Activated CD8-positive, alpha-beta memory T cell treated with anti-CD3 and anti-CD28 coated beads for 24 hours (primary cell): ENCODE measurements at places on chromosomes 7 and 10.
A peak's percentile ranks its signal among the peaks of the same experiment; 100 is the strongest.

DNA sequence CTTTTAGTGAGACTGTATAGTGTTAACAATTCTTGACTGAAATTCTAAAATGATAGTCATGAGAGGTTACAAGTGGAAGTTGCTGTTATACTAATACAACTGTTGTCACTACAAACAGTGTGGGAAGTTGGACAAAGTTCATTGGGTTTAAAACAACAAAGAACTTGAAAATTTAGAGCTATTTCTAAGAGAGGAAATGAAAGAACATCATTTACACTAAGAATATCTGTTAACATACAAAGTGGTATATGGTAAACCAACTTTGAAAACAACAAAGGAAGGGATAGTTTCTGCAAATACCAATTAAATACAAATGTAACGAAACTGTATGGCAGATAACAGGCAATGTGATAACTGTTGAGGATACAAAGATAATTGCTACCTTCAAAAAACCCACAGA, 11.6 kb downstream of the MTPN start:
- DNase-seq = no peak

- no peak for DNase-seq
Observed at GRCh38 chr7:100565133-100565571, 8.5 kb downstream of the SAP25 start.

- no peak for DNase-seq
Observed at GRCh38 chr7:151735186-151735850, 141.6 kb downstream of the PRKAG2 start.

DNA sequence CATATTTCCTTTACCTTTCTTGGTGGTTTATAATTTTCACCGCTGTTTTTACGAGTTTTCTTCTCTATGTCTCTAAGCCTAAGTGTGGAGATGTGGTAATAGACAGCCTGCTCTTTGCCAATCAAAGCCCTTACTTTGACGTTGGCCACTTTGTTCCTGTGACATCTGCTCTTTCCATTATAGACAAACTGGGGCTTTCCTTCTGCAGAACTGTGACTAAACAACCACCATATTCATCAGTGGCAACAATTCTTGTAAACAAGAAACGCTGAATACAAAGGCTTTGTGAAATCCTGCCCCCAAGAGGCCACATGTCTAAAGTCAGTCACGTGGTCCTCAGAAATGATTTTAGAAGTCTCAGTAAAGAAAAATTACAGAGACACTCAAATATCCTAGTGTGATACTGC, 59.6 kb upstream of the CAPZA2 start:
- no peak for DNase-seq

DNA sequence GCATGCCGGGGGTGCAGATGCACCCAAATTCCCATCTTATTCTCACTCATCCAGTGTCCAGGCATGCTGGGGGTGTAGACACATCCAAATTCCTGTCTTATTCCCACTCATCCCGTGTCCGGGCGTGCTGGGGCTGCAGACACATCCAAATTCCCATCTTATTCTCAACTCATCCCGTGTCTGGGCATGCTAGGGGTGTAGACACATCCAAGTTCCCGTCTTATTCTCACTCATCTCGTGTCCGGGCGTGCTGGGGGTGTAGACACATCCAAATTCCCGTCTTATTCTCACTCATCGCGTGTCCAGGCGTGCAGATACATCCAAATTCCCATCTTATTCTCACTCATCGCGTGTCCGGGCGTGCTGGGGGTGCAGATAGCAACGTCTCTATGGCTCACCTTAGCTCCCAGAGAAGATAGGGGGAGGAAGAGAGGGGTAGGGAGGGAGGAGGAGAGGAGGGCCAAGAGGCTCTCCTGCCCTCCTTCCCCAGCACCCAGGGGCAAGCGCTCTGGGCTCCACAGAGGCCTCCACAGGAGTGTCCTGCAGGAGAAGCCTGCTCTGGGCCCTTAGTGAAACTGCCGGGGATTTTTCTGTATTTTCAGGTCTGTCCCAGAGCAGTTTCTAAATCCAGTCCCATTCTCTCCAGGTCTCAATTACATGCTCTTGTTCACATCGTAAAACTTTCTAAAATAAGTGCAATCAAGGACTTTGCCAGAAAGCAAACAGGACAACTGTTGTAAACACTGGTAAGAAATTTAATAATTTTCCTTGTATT, 210.8 kb downstream of the DIP2C start:
- peak; percentile 54 for DNase-seq

DNA sequence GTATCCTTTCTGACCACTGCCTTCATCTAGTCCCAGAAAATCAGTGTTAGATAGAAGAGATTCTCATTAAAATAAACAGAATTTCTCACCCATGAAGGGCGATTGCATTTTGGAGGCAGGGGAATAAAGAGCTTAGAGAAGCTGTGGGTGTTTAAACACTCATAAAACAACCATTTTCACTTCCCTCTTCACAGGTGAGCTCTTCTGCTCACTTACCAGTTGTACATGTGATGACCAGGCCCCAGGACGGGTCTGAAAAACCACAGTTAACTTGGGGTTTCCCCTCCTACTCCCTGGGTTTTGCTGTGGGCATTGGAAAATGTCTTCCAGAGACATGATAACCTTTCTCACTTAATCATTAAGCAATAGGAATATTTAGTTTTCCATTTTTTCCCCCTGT, 411.6 kb upstream of the DPP6 start:
- DNase-seq = no peak

- DNase-seq = no peak
Observed at GRCh38 chr7:95267754-95268153, 56.6 kb downstream of the PON1 start.

DNA sequence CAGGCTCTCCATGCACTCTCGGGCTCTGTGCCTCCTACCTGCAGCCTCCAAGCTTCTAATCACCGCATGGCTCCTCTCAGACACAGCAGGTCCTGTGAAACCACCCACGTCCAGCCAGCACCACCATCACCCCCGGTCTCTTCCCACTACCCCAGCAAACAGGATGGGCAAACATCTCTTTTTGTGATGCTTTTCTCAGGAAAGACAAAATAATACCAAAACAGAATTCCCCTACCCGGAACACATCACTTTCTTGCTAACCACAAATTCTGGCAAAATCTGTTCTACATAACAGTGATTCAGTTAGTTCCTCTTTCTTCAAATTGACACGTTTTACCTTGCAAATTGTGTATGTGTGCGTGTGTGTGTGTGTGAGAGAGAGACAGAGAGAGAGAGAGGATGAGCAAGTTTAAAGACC, 6.5 kb downstream of the SNX8 start:
- DNase-seq = no peak

DNA sequence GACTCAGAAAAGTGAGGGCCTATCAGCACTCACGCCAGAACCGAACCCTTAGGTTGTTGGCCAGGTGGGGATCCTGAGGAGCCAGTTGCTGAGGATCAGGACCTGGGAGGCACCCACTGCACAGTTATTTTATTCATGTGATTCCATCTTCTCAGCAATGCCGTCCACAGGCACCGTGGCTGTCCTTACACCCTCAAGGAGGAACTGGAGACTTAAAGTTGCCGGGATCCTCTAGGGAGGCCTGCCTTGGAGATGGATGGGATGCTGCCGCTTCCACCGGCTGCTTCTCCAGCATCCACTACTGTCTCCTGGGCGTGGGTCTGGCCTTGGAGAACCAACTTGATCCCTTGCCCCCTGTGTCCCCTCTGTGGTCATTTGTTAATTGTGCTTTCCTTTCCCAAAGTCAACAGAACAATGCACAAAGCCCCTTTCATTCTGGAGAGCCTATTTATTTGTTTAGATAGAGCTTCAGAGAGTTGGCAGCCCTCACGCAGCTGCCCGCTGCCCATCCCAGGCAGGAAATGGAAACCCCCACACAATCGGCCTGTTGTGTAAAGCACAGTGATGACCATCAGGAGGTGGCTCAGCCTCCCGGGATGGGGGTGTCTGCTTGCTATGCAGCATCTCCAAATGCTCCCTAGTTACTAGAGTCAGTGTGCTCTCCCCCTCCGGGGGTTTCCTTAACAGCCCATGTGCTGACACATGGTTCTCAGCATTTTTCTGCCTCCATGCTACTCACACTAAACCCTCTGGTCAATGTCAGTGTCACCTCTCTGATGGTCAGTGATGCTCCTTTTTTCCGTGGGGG, 52.9 kb upstream of the IGFBP3 start:
- peak; percentile 37 for DNase-seq

GRCh38 chr7:2079332-2080059, 153.2 kb downstream of the MAD1L1 start:
- DNase-seq = no peak

DNA sequence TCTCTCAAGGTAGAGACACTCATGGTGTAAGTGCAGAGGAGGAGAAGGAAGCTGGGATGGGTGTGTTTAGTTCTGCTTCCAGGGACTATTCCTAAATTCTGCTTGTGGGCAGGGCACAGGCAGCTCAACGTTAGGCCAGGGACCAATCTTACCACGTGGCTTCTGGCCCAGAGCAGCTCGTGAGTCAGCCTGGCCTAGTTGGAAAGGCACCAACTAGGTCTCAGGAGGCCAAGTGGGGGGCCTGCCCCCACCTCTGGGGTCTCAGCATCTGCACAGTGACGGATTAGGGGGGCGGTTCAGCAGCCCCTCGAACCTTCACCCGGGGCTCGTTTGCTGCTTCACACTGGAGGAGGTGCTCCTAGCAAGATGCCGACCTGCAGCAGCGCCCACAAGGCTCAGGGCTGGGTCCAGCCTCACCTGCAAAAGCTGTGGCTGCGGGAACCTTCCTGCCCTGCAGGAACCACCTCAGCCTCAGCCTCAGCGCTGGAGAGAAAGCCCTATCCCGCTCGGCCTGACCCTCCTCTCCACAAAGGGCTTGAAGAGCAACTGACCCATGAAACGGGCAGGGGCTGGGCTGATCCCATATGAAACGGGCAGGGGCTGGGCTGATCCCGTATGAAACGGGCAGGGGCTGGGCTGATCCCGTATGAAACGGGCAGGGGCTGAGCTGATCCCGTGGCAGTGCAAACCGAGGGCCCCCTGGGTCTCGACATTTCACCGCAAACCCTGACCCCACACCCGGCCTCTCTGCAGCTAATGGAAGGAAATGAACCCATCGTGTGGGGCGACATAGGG, 447.4 kb downstream of the DNAJB6 start:
- DNase-seq = no peak

DNA sequence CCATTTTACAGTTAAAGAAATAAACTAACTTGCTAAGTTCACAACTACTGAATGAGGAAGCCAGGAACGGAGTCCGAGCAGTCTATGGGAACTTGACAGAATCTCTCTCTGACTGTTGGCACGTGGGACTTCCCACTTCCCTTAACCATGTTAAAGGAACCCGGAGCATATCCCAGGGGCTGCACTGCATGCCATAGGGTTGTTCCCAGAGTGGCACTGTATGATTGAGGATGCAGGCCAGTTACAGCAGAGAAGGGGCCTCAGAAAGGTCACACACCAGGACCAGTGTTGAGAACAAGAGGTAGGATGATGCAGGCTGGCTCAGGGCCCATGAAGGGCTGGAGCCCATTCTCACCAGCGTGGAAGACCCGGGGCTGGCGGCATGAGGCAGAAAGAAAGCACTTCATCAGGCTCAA, 201.8 kb downstream of the NSUN6 start:
- no peak for DNase-seq

GRCh38 chr10:42997151-42997848, 79.6 kb upstream of the RET start:
- peak; percentile 32 for DNase-seq

GRCh38 chr7:46616636-46617035, 695.6 kb upstream of the IGFBP3 start:
- no peak for DNase-seq

- DNase-seq = peak; percentile 15
Observed at GRCh38 chr10:86262688-86263181, 103.9 kb downstream of the GRID1 start.

DNA sequence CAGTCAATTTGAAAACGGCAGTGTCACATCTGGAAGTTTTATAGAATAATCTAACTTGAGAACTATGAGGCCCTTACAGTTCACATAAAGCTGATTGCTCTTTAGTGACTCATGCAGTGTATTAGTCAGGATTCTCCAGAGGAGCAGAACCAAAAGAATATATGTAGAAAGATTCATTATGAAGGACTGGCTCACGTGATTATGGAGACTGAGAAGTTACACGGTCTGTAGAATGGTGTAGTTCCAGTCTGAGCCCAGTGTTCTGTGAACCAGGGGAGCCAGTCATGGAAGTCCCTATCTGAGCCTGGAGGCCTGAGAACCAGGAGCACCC, 21.5 kb downstream of the RBM33 start:
- DNase-seq = no peak

GRCh38 chr10:8365935-8366911, 311.7 kb downstream of the GATA3 start:
- no peak for DNase-seq

- DNase-seq = no peak
Observed at GRCh38 chr10:115167751-115168150, 74.6 kb downstream of the ATRNL1 start.

DNA sequence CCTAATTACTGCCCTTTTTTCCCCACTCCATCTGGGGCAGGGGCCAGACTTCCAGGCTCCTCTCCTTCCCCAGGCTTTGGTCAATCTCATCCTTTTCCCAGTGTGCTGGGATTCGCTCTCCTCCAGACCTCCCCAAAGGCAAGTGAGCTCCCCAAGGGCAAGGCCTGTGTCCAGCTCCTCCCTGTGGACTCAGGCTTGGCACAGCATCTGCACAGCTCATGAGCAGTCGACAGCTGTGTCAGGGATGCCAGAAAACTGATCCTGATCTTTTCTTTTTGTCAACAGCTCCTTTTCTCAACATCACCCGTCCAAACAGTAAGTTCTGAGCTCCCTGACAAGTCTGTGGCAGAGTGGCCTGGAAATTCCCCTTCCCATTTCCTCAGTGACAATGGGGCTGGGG, 67.1 kb downstream of the C10orf120 start:
- no peak for DNase-seq

DNA sequence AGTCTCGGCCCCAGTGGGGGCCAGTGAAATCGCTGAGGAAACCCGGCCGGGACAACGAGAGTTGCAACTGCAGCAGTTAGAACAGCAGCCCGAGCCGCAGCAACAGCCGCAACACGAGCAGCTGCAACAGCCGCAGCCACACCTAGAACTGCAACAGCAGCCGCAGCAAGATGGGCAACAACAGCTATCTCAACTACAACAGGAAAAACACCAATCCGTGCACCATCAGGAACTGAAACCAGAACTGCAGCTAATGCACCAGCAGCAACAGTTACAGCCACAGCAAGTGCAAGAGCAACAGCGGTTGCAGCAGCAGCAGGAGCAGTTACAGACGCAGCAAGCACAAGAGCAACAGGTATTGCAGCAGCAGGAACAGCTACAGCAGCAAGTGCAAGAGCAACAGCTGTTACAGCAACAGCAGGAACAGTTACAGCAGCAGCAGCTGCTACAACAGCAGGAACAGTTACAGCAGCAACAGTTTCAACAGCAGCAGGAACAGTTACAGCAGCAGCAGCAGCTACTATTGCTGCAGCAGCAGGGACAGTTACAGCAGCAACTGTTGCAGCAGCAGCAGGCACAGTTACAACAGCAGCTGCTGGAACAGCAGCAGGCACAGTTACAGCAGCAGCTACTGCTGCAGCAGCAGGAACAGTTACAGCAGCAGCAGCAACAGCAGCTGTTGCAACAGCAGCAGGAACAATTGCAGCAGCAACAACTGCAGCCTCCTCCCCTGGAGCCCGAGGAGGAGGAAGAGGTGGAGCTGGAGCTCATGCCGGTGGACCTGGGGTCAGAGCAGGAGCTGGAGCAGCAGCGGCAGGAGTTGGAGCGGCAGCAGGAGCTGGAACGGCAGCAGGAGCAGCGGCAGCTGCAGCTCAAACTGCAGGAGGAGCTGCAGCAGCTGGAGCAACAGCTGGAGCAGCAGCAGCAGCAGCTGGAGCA, 6.1 kb downstream of the ZNF853 start:
- DNase-seq = no peak
